ENCODE measurements at places on chromosomes 4 and X.

- no peak for DNase-seq
Measured at GRCh38 chr4:73764513-73764912, 24.1 kb downstream of the CXCL8 start.

GRCh38 chr4:102675141-102675540 is 85.6 kb downstream of the MANBA start:
- DNase-seq = no peak

GRCh38 chr4:2929469-2929868 is 33.7 kb downstream of the NOP14 start:
- DNase-seq = no peak

DNA sequence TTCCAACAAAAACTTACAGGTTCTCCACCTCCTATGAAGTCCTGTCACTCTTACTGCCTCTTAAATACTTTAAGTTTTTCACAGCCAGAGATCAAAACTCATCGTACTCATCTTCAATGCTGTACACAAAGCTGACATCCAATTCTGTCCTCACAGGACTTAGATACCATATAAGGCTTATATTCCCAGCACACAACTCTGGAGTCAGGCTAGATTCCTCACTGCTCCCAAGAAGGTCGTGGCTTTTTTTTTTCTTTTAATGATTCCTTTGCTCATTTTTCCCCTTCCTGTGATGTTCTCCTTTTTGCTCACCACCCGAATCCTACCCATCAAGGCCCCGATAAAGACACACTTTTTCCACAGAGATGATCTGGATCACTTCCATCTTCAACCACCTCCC is 914 bp downstream of the TRAPPC2 start:
- DNase-seq = no peak

- DNase-seq = no peak
Measured at GRCh38 chrX:72349190-72349589, 43.5 kb upstream of the CITED1 start.

DNA sequence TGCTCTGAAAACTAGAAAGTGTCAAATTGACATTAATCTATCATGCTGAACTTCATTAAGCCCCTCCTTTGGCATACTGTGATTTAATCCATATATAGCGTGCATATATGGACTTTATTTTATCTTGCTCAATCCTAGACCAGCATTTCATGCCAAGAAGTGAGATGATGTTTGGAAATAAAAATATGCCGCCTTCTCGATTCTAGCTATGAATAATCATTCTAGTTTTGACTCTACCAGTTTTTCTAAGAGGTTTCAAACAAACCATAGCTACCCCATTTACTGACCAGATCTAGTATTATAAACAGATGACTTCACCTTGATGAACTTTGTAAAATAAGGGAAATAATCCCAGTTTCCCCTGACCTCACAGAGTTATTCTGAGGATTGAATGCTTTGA is 95.0 kb downstream of the ARX start:
- no peak for DNase-seq

- DNase-seq = no peak
Measured at GRCh38 chr4:152372444-152372843, 163.4 kb downstream of the FBXW7 start.

GRCh38 chr4:108512615-108513505 is 107.5 kb upstream of the RPL34 start:
- DNase-seq = peak; percentile 26

- peak; percentile 8 for DNase-seq
Measured at GRCh38 chr4:83644677-83645659, 109.1 kb downstream of the GPAT3 start.

DNA sequence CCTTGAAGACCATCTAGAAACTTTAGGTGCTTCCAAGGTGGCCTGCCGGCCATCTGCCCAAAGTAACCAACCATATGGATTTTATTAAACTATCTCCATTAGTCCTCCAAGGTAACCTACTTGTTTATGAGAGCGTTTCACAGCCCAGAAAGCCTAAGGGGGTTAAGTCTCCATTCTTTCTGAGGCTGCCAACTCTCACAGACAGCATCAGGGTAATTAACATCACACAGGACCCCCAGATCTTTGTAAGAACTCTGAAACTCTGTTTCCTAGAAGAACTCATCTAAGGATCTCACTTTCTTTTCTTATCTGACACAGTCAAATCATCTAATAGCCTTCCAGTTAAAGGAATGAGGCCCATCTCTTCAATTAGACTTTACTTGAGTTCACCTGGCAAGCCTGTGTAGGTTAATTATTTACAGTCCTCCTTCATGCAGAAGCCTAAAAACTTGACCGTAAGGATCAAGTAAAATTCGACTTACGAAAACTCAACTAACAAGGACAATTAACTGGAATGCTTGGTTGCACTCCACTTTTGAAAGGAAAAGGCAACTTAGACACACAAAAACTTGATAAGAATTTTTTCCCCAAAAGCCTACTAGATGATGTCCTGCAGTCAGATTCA is 252.5 kb downstream of the GRIA3 start:
- no peak for DNase-seq

- no peak for DNase-seq
Measured at GRCh38 chr4:177182166-177182565, 127.5 kb upstream of the NEIL3 start.

- DNase-seq = no peak
Measured at GRCh38 chr4:102281171-102281839, 64.0 kb downstream of the SLC39A8 start.

DNA sequence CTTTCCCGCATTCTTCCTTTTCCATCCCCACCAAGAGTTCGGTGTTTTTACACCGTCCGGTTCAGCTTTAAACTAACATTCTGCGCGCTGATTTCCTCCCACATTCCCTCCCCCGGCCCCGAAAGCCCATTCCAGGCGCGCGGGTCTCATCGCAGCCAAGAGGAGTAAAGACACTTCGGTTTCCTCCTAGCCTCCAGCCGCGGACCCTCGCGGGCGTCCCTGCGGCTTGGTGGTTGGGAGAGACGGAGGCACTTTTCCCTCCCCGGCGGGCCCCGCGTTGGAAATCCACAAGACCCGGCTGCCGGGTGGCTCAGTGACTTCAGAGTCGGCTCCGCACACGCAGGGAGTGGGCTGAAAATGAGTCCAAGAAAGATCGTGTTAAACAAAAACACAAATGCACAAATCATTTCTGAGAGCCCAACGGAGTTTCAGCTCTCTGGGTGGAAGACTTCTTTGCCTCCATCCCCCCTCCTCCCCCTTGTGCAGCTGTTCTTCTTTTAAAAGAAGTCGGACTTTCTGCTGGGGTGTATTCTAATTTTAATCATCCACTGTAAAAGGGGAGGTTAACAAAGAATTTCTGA is 2.0 kb upstream of the ARX start:
- DNase-seq = no peak

- no peak for DNase-seq
Measured at GRCh38 chr4:7989654-7990053, 50.0 kb upstream of the AFAP1 start.

- DNase-seq = no peak
Measured at GRCh38 chr4:16056681-16057385, 27.0 kb downstream of the PROM1 start.

DNA sequence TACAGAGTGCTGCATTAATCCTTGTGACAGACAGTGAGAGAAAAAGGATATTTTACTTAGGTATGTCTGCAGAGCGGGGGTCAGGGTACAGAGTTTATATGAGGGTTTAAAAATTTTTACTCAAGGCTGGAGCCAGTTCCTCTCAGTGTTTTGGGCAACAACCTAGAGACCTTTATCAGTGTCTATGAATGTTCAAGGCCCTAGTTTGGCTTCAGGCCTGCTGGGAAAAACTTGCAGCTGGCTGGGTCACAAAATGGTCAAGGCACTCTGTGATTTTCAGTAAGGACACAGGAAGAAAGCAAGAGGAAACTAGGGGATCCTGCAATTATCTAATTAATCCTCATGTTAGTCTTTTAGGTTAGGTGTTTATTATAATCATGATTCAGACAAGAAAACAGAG is 10.8 kb upstream of the C4orf54 start:
- no peak for DNase-seq
